ENCODE measurements at places on chromosomes 3 and 15.
A peak's percentile ranks its signal among the peaks of the same experiment; 100 is the strongest.

DNA sequence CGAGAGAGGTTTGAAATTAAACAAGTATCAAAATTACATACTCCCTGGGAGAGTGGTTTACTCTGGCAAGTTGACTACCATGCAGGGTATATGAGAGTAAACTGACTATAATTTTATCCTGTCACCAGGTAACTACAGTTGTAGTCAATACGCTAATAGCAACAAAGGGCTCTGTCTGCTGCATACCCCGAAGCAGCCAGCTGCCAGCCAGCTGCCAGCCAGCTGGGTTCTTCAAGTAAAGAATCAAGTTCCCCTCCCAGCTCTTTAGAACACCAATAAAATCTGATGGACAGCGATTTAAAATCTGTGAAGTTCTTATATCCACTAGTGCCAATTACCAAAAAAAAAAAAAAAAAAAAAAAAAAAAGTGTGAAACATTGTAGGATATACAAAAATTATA, 417.7 kb upstream of the CFAP20DC start:
- DNase-seq: no peak

DNA sequence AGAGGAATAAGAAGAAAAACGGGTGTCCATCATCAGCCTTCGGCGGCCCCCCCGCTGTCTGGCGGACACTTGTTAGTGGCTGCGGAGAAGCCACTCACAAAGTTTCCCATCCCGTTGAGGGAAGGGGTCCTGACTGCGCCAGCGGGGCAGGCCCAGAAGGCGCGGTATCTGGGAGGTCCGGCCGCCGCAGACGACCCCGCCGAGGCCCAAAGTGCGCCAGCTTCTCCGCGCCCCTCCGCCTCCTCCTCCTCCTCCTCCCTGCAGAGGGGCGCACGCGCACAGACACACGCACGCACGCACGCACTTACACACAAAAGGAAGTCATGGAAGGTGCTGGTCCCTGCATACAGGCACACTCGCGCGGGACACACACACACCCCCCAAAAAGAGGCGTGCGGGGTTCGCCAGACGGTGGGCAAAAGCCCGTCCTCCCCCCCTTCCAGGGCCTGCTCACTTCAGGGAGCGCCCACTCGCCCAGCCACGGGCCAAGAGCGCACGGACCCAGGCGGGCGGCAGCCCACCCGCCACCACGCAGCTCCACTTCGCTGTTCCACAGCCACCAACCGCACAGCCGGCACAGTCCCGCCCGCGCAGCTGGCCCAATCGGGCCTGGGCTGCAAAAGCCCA, 18.0 kb downstream of the ZNF148 start:
- DNase-seq: no peak

- no peak for DNase-seq
These were observed 382.4 kb upstream of the GBE1 start for GRCh38 chr3:82143661-82144412.

DNA sequence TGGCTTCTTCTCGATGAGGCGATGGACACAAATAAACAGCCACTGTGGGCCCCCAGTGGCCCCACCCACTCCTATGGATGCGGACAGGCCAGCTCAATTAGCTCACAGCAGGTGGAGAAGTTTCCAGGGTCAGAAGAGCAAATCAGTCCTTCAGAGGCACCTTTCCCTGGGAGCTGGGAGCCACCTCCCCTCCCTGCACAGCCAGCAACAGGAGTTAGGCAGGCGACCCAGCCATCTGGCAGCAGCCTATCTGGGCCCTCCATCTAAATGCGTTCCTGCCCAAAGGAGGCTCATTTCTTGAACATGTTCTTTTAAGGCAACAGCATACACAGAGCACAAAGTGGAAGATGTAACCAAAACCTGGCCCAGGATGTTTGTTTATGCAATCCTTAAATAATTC, 211.9 kb upstream of the ARRDC4 start:
- no peak for DNase-seq

GRCh38 chr3:140242818-140243276, 307.9 kb downstream of the CLSTN2 start:
- no peak for DNase-seq

DNA sequence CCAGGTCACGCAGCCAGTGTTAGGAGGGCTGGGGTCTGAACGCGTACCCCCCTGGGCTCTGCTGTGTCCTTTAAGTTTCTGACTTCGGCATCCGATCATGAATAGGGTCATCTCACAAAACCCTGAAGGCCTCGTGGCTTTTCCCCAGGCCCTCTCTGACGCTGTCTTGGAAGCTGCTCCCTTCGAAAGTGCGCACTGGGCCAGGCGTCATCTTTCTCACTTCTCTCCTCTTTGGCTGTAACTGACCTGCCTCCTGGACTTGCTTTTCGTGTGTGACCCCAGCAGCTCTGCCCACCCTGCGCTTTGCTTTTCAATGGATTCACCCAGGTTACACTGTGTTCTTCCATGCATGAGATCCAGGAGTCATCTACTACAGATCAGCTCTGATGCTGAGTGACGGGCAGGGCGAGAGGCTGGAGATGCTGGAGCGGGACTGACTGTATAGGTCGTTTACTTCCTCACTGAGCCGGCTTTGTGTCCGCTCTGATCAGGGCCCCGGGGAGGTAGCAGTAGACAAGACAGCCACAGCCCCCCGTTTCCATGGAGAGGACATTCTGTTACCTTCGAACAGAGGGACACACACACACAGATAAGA, 45.0 kb upstream of the PCSK6 start:
- DNase-seq: no peak

DNA sequence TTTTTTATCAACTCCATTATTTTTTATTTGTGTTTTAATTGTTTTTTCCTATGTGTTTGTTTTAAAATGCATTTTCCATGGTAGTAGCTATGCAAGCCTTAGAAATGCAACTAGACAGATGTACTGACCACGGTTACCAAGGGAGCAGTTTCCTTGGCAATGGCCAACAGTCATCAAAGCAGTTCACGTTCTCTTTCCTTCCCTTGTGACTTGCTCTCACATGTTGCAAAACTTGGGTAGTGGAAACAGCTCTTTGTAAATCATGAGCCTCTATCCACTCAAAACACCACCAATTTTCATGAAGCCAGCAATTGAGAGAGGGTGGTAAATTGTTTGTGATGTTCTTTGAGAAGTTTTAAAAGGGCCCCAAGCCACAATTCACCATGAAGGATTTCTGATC, 499.4 kb upstream of the MDFIC2 start:
- no peak for DNase-seq

DNA sequence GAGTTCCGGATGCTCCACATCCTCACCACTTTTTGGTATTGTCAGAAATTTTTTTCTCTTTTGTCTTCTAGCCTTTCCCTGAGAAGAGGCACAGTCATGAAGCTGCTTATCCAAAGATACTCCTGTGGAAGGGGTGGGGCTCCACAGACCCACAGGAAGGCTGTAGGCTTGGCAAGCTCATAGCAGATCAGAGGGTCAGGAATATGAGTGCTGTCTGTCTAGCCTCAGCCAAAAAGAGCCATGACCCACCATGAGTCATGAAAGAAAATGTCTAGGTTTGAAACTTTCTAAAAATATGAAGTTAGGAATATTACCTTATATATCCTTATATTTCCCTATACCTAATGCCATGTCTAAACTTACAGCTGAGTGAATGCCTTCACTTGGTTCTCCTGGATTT, 118.2 kb upstream of the THBS1 start:
- DNase-seq: peak; percentile 22

GRCh38 chr3:65398953-65399352, 639.8 kb downstream of the MAGI1 start:
- peak; percentile 24 for DNase-seq

GRCh38 chr3:169627789-169628188, 35.7 kb downstream of the MECOM start:
- no peak for DNase-seq

GRCh38 chr3:195352895-195353488, 82.0 kb upstream of the XXYLT1 start:
- peak; percentile 84 for DNase-seq

GRCh38 chr3:34256021-34256420, 457.6 kb downstream of the PDCD6IP start:
- DNase-seq: no peak

GRCh38 chr3:43349716-43350115, 63.4 kb downstream of the SNRK start:
- no peak for DNase-seq

DNA sequence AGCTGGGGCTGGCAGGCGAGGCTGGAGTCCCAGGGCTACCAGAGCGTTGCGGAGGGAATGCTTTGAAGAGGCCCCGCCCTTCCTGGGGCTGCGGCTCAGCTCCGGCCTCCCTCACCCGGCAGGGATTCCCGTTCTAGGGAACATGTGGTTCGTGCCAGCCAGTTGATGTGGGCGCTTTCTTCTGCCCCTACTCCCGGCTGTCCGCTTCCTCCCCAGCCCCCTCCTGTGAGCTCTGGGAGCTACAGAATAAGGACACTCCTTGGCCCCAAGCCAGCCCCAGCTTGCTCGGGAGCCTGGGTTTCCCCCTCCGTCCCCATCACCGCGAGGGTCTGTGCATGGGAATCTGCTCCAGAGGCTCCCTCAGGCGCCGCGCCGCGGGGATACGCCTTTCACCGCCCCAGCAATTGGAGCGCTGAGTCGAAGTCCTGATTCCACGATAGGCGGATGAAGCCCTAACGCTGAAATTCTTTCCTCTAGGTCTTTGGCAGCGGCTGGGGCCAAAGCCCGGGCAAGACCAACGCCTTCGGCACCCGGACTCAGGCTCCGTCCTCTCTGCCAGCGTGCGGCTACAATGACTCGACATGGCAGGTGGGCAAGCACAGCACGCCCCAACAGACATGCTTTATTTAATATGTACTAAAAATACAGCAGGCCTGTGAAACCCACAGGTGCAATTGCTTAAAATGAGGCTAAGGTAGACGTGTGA, 69.5 kb downstream of the KLF15 start:
- no peak for DNase-seq

GRCh38 chr15:36185438-36185837, 394.0 kb upstream of the CDIN1 start:
- DNase-seq: no peak

DNA sequence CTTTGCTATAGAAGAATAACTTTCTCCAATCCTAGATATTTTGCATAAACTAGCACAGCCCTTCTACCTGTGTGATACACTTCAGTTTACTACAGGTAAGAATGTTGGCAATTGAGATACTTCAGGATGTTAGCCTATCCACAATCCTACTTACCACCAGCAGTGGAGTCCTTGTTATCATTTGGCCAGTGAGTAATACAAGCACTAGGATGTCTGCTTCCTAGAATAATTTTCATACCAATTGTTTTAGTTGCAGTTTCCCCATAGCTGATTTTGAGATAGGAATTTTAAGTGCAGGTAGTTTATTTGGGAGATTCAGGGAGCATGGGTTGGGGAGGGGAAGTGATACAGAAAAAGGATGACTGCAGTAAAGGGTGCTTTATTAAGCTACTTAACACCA, 147.2 kb downstream of the EPHA6 start:
- no peak for DNase-seq

DNA sequence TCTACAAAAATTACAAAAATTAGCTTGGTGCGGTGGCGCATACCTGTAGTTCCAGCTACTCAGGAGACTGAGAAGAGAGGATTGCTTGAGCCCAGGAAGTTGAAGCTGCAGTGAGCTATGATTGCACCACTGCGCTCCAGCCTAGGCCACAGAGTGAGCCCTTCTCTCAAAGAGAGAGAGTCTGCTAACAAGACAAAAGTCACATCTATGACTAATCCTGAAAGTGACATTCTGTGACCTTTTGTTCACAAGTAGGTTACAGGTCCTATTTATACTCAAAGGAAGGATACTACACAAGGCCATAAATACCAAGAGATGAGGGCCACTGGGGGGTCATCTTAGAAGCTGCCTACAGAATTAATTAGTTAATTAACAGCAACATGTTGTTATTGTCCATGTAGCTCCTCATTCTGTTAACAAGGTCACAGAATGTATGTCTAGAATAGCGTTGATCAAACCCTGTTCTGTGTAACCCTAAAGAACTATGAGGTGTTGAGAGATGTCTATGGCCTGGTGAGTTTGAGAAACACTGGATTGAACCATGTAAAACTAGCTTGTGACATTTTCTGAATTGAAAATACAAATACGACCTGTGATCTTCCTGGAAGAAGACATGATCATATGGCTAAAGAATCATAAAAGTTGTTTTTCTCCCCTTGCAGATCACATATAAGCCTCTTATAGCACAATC, 97.0 kb downstream of the SAMMSON start:
- no peak for DNase-seq
